ENCODE measurements at places on chromosomes 6 and 20.

- no peak for DNase-seq
Observed at GRCh38 chr6:118485601-118486550, 62.2 kb upstream of the PLN start.

GRCh38 chr6:38796006-38796405 lies 80.9 kb downstream of the DNAH8 start:
- DNase-seq = no peak

DNA sequence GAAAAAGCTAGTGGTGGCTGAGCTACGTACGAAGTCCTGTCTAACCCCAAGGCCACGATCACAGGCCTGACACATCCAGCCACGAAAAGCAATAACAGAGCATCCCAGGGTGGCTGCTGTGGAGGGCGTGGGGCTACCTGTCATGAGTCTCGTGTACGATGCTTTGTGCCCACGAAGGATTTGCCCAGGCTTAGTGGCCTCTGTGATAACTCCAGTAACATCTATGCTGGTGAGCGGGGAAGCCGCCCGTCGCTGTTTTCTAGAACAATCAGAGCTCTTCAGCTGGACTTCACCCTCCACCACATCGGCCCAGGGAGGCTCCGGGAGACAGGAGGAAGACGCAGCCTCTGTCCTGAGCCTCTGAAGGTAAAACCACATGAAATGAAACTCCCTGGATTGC lies 250.5 kb downstream of the TAF4 start:
- DNase-seq = no peak

- DNase-seq = no peak
Observed at GRCh38 chr6:103175056-103175455, 1684.7 kb downstream of the HACE1 start.

DNA sequence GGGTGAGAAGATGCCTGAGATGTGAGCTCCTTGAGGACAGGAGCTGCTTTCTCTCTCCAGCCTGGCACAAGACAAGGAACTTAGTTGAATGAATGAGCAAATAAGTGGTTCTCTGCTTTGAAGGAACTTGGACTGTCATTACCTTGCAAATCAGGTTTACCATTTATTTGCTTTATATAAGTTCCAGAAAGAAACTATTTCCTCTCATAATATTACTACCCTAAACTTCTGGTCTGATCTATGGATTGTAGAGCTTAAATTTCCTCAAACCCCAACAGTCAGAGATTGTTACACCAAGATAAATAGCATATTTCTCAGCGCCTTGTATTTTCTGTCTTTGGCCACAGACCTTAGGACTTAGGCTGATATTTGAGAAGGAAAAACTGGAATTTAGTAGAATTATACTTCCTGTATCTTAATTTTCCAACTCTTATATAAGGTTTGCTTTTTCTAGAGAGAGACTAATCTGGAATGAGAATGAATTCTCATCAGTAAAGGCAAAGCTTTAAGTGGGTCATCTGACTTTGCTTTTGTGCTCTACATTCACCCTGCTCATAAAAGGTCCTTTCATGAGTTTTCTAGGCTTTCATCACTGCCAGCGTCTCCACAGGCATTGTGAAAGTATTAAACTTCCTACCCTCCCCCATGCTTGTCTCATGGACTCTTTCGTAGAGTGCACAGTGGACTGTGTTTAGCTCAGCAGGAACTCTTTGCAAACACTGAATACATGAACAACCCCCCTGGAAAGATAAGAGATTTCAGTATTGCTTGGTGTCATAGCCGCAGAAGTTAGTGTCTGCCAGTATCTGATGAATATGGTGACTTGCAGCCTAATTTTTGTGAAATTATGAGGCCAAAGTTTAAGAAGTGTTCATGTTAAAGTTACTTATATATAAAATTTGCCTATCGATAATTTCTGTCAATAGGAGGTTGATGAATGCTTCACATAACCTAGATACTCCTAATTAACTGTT lies 74.0 kb downstream of the PTPRA start:
- no peak for DNase-seq

Data from SHP77 (cell line).